Fibroblast of skin of right quadriceps (primary cell): ENCODE measurements at places on chromosomes 2 and 18.

GRCh38 chr2:37916512-37917082, 8.5 kb upstream of the RMDN2 start:
- peak; percentile 90 for DNase-seq

DNA sequence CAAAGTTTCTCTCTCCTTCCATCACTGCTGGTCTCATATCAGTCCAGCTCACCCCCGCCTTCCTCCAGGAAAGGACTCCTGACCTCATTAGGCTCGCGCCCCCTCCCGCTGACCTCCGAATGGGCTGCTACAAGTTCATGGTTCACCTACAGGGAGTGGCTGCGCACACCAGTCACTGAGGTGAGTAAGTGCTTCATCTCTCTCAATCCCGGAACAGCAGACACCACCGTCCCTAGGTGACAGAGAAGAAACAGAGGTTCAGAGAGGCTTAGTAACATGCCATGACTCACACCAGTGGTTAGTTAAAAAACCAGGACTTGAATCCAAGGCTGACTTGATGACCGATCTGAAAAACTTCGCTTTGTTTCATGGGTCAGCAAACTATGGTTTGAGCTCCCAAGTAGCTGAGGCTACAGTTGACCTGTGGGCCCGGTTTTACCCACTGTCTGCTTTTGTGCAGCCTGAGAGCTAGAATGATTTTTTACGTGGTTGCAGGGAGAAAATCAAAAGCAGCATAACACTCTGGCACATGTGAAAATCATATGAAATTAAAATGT, 42.0 kb downstream of the ZFP36L2 start:
- DNase-seq, result peak; percentile 71

GRCh38 chr2:47237375-47238334, 82.5 kb upstream of the STPG4 start:
- DNase-seq, result peak; percentile 79

DNA sequence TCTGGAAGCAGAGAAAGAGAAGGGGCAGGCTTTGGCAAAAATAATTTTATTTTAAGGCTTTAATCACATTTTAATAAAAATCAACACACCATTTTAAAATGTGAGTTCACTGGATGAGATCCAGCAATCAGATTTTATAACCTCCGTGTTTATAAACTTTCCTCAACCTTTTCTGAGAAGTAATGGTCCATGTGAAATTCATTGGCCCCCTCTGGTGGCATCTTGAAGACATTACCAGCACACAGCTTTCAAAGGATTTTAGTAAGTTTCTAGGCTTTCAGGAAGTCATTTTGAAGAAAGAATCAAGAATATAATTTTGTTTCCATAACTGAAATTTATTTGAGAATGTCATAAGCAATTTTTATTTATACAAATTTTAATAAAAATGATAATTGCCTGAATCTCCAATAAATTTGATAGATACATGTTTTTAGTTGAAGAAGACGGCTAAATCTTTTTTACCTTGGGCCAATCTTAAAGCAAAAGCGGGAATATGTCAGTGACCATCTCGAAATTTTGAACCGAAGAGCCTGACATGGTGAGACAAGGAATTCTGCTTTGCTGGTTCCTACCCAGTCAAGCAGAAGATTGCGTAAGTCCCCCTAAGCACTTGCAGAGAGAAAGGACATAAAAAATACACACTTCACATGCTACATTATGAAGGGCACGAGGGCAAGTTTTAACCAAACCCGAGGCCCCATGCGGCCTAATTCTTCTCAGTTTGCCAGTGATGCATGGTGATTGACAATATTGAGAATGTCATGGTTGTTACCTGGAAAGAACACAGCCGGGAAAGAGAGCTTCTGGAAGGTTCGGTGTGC, 128.4 kb upstream of the CBLN2 start:
- DNase-seq, result peak; percentile 24

- DNase-seq, result peak; percentile 74
These were observed 165.3 kb downstream of the RNF152 start for GRCh38 chr18:61727241-61728193.

DNA sequence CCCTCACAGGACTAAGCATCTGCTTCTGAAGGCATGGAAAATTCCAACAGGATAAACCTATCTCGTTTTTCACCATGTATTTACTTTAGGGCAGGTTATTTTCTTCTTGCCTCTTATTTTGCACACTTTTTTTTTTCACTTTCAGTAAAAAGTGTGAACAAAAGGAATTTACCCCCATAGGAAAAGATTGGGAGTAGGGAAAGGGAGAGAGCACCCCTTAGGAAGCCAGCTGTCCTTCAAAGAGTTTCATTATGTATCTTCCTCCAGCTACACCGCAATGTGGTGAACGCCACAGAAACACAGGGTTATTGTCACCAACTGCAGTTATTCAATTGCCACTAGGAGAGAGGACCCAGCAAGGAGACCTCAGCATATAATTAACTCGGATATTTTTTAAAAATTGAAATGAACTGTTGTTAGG, 286.2 kb upstream of the VRK2 start:
- no peak for DNase-seq

- DNase-seq, result no peak
These were observed 14.4 kb downstream of the OTOF start for GRCh38 chr2:26463244-26464192.

GRCh38 chr2:3657881-3658280, at the start of gene ALLC:
Gene ALLC (plus strand): TSS chr2:3658200. CDS start chr2:3671158, 12,958 bp downstream.
- DNase-seq, result no peak

DNA sequence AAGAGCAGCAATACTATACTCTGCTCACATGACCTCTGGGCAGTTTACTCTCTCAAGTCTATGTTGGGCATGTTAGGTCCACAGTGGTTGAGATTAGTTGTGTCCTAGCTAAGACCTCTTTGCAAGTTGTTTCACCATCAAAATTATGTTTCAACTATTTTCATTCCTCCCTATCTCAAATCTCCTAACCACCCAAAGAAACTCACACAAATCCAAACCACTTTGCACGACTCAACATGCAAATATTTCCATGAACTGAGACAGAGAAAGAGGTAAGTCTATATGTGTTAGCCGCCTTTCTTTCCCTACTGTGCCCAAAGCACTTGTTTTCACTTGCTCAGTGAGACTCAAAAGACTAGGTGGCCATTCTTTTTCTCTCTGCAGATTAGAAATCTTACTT, 546.8 kb downstream of the TNS1 start:
- DNase-seq, result peak; percentile 58

DNA sequence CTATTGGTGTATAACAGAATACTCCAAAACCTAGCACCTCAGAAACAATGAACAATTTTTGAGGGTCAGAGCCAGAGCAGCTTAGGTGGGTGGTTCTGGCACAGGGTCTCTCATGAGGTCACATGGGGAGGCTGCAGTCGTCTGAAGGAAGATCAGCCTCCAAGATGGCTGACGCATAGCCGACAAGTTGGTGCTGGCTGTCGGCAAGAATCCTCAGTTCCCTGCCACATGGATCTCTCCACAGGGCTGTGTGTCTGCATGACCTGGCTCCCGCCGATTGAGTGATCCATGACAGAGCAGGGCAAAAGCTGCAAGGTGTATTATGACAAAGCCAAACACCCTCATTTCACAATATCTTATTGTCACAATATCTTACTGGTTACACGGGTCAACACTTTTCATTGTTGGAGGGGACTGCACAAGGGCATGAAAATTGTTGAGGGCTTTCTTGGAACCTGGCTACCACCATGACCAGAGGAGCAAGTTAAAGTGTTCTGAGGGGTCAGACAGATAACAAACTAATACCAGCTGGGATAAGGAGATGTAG, 4.2 kb downstream of the MYL12B start:
- DNase-seq, result no peak

GRCh38 chr2:18378020-18378653, 182.3 kb downstream of the RDH14 start:
- peak; percentile 51 for DNase-seq

GRCh38 chr18:41642756-41643155, 312.3 kb upstream of the PIK3C3 start:
- peak; percentile 22 for DNase-seq
